A549 treated with CpdA at 1 μM for 4 hours (cell line): ENCODE measurements at places on chromosomes 7 and 10. TPM values are rescaled to one million over a fixed set of nuclear protein-coding genes. Genes with fewer than 3 reads are reported as not detected.

The METTL27 gene
- 6.2 to 10.7 TPM (median 10.3 TPM) in 5 replicates for total RNA-seq

The PTPRN2 gene
- total RNA-seq, result 0.47 to 1.4 TPM (median 0.72 TPM) in 5 replicates

The SPDYE2B gene
- not detected in 5 replicates for total RNA-seq

The ACTL6B gene
- not detected in 5 replicates for total RNA-seq

The ZNF425 gene
- 1.0 to 1.5 TPM (median 1.4 TPM) in 5 replicates for total RNA-seq

The MYPN gene
- 2.5 to 4.0 TPM (median 2.7 TPM) in 5 replicates for total RNA-seq

The C10orf71 gene
- not detected in 5 replicates for total RNA-seq

The SEMA3E gene
- 2.2 to 3.4 TPM (median 2.8 TPM) in 5 replicates for total RNA-seq

The RET gene
- 0.40 to 0.74 TPM (median 0.50 TPM) in 5 replicates for total RNA-seq
